ENCODE measurements at places on chromosomes 5 and 9. TPM values are rescaled to one million over a fixed set of nuclear protein-coding genes. Genes with fewer than 3 reads are reported as not detected.

Gene PCDHB7
- not detected for total RNA-seq

Gene ZNF883
- 1.1 TPM for total RNA-seq

Gene SMIM33
- total RNA-seq, result not detected

Gene DCTN3
- total RNA-seq, result 108 TPM

Gene SPATA31A3
- total RNA-seq, result not detected

Gene TAF1L
- not detected for total RNA-seq

Gene MGAT4B
- 274 TPM for total RNA-seq

Gene LCN15
- total RNA-seq, result not detected

Gene SHROOM1
- total RNA-seq, result 9.4 TPM

Gene DOCK8
- total RNA-seq, result 0.72 TPM

Gene GSN
- 43.6 TPM for total RNA-seq

Gene IL4
- not detected for total RNA-seq

Gene NUTM2F
- total RNA-seq, result not detected

Gene FAM221B
- not detected for total RNA-seq

Gene GRM6
- not detected for total RNA-seq

Gene LAMC3
- 2.6 TPM for total RNA-seq

Gene SPZ1
- not detected for total RNA-seq

Gene SLC27A6
- not detected for total RNA-seq

Gene CCDC192
- total RNA-seq, result not detected

Gene SLCO6A1
- total RNA-seq, result not detected

Gene LHX6
- 0.38 TPM for total RNA-seq

Gene NDUFS6
- total RNA-seq, result 142 TPM

Gene LURAP1L
- 14.6 TPM for total RNA-seq

Gene ORM2
- not detected for total RNA-seq

Gene IL9
- total RNA-seq, result not detected

Gene CD14
- total RNA-seq, result 3.8 TPM

Gene FCN2
- total RNA-seq, result not detected

Gene CNTLN
- total RNA-seq, result 7.0 TPM

Gene RBM22
- 51.1 TPM for total RNA-seq

Gene CDK7
- 74.0 TPM for total RNA-seq

Gene ANKRD33B
- total RNA-seq, result 12.6 TPM

Gene OR1L4
- total RNA-seq, result not detected

Gene THBS4
- not detected for total RNA-seq

Gene HSPB3
- total RNA-seq, result not detected

Gene CRHBP
- 0.21 TPM for total RNA-seq

Gene WDR38
- not detected for total RNA-seq

Gene PITX1
- total RNA-seq, result 22.3 TPM

Gene WNT8A
- total RNA-seq, result not detected

Gene FCHO2
- 11.4 TPM for total RNA-seq

Gene ARL14EPL
- total RNA-seq, result 0.19 TPM
